Activated naive CD4-positive, alpha-beta T cell treated with anti-CD3 and anti-CD28 coated beads, Interleukin-2, amount 10 ng/mL, durations not matched to agents 5 hours and 36 hours (primary cell): ENCODE measurements at places on chromosomes 5 and 9. TPM values are rescaled to one million over a fixed set of nuclear protein-coding genes. Genes with fewer than 3 reads are reported as not detected.

PCDHGA10 gene
- total RNA-seq: 0.05 TPM

TRIM36 gene
- not detected for total RNA-seq

SHROOM1 gene
- total RNA-seq: 0.91 TPM

KCTD16 gene
- not detected for total RNA-seq

PCDHGC3 gene
- not detected for total RNA-seq

STKLD1 gene
- total RNA-seq: 1.1 TPM

SH2D3C gene
- total RNA-seq: 70.6 TPM

CDX1 gene
- total RNA-seq: not detected

LIFR gene
- not detected for total RNA-seq

CORO2A gene
- 8.0 TPM for total RNA-seq

OGN gene
- not detected for total RNA-seq

RLN2 gene
- 2.4 TPM for total RNA-seq

TMEM215 gene
- not detected for total RNA-seq

SPATA31A6 gene
- not detected for total RNA-seq

GRXCR2 gene
- not detected for total RNA-seq

PCDHAC1 gene
- not detected for total RNA-seq

SPATA9 gene
- total RNA-seq: not detected

LCN12 gene
- 2.4 TPM for total RNA-seq

SLC45A2 gene
- total RNA-seq: not detected

HCN1 gene
- not detected for total RNA-seq

SERF1A gene
- total RNA-seq: 5.8 TPM

TICAM2 gene
- 0.68 TPM for total RNA-seq

PRSS3 gene
- not detected for total RNA-seq

GNE gene
- total RNA-seq: 15.3 TPM

TXNDC8 gene
- not detected for total RNA-seq

GMCL2 gene
- not detected for total RNA-seq

FBP2 gene
- not detected for total RNA-seq

RLN1 gene
- 2.3 TPM for total RNA-seq

LEAP2 gene
- 4.0 TPM for total RNA-seq

OLFM1 gene
- total RNA-seq: not detected

CCIN gene
- total RNA-seq: not detected

C9orf153 gene
- not detected for total RNA-seq

ORM2 gene
- total RNA-seq: not detected

CTXN3 gene
- not detected for total RNA-seq

FOXD4L6 gene
- 0.10 TPM for total RNA-seq

RNF44 gene
- total RNA-seq: 161 TPM
